ENCODE measurements at places on chromosomes 12 and 14.
A peak's percentile ranks its signal among the peaks of the same experiment; 100 is the strongest.

- no peak for DNase-seq
Measured at GRCh38 chr14:103216857-103217256, 93.6 kb downstream of the TNFAIP2 start.

DNA sequence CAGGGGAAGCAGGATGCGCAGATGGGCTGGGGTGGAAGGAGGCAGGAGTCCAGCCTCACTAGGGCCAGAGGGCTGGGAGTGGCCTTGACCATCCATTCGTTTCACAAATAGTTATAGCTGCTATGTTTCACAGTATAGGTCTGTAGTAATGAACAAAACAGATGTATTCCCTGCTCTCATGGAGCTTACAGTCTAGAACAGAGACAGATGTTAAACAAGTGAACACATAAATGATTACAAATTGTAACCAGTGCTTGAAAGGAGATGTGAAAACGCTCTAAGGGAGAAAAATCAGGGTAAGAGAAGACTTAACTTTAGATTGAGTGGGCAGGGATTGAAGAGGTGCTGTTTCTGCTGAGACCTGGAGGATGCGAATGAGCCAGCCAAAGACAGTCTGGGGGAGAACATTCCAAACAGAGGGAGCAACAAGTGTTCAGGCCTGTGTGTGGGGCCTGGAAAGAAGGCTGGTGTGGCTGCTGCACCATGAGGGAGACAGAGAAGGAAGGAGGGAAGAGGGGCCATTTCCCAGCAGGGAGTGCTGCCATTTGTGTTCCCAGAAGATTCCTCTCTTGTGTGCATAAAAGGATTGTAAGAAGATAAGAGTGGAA is 14.6 kb downstream of the CFAP251 start:
- no peak for DNase-seq

- no peak for DNase-seq
Measured at GRCh38 chr14:69530095-69530494, 44.6 kb downstream of the CCDC177 start.

DNA sequence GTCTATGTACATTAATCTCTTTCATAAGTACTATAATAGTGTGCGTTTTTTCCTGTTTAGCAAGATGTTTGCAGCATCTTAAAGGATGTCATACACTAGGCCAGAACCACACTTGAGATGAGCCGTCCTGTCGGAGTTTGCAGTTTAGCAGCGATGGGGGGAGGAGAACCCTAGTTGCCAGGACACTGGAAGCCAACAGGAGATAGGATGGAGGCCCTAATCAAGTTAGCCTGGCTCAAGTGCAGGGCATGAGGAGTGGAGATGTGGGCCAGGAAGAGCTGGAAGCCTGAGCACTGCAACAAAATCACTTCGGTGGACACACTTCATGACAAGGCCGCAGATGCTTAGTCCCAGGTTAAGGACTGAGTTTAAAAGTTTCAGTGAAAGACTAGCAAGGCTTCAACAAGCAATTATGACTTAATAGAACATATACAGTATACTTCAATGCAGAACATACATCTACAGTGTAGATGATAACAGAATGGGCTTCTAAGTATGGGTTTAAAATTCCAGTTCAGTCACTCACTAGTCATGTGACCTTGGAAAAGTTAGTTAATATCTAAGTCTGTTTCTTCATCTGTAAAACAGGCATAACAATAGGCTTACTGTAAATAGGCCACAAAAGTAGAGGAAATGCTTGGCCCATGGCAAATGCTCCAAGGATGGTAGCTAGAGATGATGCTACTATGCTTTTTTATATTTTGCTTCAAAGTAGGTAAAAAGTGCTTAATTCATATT is 77.1 kb downstream of the PTPN21 start:
- no peak for DNase-seq

DNA sequence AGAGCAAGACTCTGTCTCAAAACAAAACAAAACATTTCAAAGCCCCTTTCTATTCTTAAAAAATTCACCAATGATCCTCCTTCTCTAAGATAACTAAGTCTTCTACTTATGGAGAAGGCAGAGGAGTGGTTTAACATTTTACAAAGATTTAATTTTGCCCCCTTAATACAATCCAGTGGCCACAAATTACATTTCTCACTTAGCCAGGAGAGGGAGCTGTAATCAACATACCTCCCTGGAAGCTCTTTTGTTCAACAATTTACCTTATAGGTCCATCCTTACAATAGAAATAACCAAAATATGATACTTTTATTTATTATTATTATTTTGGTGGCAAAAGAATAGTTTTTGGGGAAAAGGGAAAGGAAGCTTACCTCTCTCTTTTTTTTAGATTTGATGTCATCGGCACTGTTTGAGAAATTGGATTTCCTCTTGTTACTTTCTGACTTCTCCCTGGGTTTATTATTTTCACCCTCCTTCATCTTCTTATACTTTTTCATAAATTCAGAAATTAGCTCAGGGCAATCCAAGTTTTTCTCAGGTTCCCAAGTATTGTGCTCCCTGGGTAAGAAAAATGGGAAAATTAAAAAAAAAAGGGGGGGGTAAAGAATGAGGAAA is 28.1 kb downstream of the CBX5 start:
- DNase-seq, result peak; percentile 41

DNA sequence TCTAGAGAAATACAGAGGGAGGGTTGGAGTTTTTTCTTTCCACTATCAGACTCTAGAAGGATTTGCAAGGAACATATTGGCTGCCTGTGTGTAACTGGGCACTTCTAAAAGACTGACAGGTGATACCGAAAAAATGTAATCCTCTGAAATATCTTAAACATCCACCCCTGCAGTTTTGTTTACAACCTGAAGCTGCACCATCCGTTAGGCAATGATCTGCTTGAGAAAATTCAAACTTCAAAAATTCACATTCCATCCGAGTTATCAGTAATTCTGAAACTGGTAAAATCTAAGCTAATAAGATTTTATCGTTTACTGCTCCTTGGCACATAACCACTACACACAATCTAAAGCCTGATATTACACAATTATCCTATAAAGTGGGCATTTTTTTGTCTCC is 528.6 kb downstream of the FUT8 start:
- DNase-seq, result no peak

- DNase-seq, result no peak
Measured at GRCh38 chr12:130286041-130286440, 51.6 kb upstream of the PIWIL1 start.

- DNase-seq, result no peak
Measured at GRCh38 chr12:2372735-2373134, 319.9 kb downstream of the CACNA1C start.

GRCh38 chr12:41942354-41942753 is 202.3 kb downstream of the GXYLT1 start:
- no peak for DNase-seq

DNA sequence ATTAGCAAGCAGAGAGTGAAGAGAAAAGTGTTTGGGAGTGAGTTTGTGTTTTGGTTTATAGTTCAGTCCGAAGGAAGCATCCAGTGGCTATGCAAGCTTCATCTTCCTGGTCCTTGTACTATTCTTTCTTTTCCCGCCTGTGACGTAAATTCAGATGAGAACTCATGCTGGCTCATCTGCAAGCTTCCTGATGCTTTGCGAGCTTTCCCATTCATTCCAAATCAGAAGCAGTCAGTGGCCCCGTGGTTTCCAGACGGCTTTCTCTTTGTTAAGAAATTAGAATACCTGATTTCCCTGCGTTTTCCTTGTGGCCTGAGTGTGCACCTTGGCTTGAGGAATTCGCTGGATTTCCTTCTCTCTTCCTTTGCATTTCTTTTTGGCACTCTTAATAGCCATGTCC is 89.5 kb downstream of the TESC start:
- no peak for DNase-seq

- DNase-seq, result no peak
Measured at GRCh38 chr14:61561657-61562276, 133.5 kb upstream of the HIF1A start.

GRCh38 chr12:113392520-113392919 is 11.2 kb downstream of the SDS start:
- DNase-seq, result no peak

- no peak for DNase-seq
Measured at GRCh38 chr12:52137746-52138145, 54.1 kb downstream of the KRT80 start.

DNA sequence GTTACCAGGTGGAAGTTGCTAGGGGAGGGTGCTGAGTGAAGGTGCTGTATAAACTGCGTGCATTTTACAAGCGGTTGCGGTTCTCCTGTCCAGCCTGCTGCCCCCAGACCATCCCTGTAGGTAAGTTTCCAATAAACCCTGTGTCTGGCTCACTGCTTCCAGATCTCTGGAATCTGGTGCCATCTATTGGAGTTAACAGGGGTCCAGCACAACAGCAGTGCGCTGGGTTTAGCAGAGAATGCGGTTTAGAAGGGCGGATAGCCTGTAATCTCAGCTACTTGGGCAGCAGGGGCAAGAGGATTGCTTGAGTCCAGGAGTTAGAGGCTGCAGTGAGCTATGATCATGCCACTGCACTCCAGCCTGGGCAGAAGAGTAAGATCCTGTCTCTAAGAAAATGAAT is 4.9 kb downstream of the AACS start:
- DNase-seq, result no peak

GRCh38 chr12:11718768-11719253 is 69.3 kb downstream of the ETV6 start:
- DNase-seq, result no peak

DNA sequence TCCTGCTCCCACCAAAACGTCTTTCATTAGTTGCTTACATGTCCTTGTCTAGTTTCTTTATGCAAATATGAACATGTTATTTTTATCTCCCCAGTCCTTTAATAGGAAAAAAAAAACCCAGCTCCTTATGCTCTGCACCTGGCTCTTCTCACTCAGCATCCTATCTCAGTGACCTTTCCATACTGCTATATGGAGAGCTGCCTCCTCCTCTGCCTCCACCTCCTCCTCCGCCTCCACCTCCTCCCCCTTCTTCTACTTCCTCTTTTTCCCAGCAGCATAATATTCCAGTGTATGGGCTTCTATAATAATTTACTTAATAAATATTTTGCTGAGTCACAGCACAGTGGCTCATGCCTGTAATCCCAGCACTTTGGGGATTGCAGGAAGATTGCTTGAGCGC is 31.5 kb downstream of the ABCB9 start:
- DNase-seq, result no peak

DNA sequence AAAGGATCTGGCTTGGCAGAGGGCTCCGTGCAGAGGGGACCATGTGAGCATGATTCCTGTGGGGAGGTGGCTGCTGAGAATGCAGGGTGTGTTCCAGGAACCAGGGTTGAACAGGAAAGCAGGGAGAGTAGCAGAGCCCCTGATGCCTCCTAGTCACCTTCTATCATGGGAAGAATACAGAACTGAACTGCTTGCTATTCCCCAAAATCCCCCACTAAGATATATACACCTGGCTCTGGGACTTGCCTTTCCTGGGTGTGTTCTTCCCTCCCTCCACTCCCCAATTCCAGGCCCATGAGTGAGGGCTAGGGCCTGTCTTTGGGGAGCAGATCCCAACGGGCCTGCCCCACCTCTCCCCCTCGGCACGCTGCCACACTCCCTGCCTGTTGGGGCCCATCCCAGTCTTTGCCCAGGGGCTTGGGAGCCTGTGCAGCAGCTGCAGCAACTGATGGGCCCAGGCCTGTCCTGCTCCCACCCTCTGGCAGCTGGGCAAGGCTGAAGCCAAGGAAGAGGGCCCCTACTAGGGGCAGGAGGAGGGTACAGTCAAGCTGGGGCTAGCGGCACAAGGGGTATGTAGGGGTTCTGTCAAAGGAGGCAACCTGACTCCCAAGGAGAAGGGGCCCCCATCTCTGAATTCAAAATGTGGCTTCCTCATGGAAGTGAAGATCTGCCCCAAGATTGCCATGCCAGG is 3.2 kb downstream of the AJUBA start:
- no peak for DNase-seq

DNA sequence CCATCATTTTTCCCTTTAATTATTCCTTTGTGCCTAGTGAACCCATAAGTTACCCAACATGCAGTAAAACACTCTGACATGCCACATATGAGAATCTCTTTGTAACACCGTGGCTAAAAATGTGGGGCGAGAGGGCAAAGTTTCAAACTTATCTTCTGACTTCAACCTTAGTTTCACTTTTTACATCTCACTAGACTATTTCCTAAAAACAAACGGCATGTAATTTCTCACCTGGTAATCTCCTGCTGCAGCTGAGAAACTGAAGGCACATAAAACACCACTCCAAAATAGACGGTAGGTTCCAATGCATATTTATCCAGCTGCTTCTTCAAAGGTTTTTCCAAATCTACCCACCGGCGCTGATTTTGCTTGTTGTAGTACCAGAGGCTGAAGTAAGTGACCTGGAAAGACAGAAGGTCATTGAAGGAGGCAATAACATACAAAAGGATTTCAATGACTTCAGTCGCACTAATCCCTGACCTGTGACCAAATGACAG is 37.9 kb downstream of the PTPN21 start:
- no peak for DNase-seq

- no peak for DNase-seq
Measured at GRCh38 chr12:60123557-60123956, 527.7 kb downstream of the SLC16A7 start.

DNA sequence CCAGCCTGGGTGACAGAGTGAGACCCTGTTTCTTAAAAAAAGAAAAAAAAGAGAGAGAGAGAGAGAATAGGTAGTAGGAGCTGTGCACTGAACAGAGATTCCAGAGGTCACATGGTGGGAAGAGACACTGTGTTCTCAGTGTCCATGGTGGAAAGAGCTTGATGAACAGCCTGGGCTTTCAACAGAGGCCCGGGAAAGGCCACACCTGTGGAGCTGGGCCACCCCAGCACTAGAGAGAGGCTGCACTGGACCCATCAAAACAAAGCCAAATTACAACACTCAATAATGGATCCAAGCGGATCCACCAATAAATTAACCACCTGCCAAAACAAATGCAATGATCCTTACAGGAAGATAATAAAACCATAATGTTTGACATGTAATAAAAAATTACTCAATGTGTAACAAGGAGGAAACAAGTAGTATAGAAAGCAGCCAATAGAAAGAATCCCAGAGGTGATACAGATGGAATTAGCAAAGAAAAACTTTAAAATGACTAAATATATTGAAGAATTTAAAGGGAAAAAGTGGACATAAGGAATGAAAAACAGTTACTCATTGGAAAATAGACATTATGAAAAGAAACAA is 44.8 kb upstream of the BCL2L14 start:
- no peak for DNase-seq

- DNase-seq, result no peak
Measured at GRCh38 chr12:44647917-44648690, 228.0 kb downstream of the NELL2 start.

DNA sequence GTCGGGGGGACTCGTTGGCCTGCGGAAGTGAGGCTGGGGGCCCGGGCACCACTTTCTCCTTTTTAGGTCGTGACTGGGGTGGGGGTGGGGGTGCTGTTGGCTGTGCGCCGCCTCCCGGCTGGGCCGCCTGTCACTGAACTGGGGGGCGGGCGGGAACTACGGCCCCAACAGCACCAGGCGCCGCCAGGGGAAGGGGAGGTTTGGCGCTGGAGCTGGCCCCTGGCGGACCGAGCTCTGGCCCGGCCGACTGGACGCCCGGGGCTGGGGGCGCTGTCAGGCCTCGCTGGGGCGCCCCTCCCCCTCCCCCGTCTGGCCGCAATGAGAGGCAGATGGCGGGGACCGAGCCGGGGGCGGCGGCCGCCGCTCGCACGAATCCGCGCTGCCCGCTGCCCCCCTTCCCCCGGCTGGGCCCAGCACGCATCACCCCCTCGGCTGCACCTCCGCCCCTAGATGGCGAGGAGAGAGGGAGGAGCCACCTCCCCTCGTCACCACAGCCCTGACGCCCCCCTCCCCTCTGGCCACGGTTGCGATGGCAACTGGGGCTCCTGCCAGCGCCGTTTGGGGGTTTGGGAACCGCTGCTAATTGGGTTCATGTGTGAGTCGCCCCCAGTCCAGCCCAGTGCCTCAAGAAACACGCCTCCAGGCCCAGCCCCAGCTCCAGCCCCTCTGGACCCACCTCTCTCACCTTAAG is 723 bp downstream of the NFATC4 start:
- no peak for DNase-seq

All from NCI-H774 (cell line).